ENCODE measurements at places on chromosomes 6 and 20.

DNA sequence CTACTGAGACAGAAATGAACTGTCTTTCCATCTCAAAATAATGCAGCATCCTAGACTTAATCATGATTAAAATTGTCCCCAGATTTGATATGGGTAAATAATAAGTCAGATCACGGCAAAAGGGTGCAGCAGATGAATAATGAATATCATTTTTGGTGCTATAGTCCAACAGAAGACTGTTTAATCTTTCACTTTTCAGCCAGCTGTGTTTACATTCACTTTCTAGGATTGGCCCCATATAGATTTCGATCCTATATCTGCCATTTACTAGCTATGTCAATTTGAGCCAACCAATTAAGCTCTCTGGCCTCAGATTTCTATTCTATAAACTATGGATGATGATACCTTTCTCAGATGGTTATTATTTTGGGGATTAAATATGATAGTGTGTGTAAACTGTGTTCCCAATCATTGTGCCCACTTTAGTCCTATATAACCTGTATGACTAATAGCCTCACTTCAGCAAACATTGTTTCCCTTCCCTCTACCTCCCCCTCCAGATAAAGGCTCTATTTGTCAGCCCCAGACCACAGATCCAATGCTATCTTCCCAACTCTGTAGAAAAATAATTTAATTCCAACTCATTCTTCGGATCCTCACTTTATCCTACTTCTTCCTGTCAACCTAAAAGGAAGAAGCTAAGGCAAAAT lies 53.6 kb upstream of the NT5E start:
- DNase-seq: no peak

DNA sequence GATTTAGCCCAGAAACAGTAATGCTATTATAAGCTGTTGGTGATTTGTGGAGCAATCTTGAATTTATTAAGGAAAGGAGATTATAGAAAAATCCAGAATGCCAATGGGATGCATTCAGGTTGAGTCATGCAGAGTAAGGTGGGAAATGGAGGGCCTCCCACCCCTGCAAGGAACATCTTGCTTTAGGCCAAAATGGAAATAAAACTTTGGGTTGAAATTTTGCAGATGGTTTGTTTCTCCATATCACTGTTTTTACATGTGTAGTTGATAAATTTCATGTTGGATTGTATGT lies 152.4 kb downstream of the BCAS1 start:
- DNase-seq: no peak

DNA sequence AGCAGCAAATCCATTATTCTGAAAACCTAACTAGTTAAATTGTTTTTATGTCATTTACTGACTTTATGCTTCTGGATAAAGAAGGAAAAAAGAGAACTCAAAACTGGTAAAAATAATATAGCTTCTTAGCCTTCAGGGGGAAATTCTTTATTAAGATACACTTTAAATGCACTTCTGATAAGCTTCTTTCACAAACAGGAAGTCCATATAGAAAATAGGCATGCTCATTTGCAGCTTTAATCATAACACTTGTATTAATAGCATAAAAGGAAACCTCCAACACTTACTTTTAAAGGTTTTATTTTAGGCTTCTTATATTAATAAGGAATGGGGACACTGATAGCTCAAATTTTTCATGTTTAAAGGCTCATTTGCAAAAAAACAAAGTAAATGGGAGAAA lies 538.0 kb upstream of the SLC35B3 start:
- DNase-seq: no peak

DNA sequence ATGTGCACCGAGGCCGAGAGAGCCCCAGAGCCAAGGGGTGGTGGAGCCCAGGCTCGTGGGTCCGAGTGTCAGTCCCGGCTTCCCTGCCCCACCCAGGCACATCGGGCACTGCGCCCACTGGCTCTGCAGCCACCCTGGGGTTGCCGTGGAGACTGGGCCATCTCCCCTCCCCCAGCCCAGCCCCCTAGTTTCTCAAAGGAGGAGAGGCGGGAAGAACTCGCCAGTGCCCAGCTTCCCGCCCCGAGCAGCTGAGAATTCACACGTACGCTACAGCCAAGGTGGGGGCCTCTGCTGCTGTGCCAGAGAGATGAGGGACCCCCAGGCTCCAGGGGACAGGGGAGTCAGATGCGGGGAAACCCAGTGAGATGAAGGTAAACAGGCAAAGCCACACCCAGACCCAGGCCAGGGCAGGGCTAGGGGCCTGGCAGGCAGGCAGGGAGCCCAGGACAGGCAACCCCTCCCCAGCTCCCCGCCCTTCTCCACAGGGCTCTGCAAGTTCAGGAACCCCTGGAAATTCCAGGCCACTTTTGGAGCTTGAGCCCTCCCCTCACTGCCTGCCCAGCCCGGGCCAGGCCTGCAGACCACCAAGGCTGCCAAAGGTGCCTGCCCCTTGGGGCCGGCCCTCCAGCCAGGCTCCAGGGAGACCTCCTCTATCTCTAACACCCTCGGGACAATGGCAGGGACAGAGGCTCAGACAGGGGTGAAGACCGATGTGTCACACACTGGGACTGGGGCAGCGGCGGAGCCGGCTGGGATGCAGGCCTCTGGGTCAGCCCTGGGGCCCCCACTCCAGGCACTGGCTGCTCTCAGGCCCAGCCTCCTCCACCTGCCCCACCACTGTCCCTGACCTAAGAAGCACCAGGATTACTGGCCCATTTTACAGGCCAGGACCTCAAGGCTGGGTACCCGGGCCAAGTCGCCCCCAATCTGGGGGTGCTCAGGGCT lies 6.0 kb downstream of the LAMA5 start:
- peak; percentile 74 for DNase-seq

DNA sequence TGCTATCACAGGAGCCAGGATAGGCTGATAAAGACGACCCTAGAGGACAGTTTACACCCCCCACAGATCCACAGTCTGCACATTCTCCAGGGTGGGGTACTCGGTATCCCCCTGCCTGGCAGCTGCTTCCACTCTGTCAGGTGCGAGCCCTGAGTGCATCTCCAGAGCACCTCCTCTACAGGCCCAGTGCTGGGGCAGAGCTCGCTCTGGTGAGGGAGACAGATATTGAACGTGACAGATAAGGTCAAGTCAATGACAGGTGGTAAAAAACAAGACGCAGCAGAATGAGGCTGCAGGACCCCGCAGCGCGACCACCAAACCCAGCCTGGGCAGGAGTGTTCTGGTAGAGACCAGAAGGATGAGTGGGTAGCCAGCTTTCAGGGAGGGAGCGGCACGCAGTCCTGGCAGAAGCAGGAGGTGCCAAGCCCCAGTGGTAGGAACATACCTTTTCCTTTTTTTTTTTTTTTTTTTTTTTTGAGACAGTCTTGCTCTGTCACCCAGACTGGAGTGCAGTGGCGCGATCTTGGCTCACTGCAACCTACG lies 12.4 kb upstream of the MYL9 start:
- no peak for DNase-seq

DNA sequence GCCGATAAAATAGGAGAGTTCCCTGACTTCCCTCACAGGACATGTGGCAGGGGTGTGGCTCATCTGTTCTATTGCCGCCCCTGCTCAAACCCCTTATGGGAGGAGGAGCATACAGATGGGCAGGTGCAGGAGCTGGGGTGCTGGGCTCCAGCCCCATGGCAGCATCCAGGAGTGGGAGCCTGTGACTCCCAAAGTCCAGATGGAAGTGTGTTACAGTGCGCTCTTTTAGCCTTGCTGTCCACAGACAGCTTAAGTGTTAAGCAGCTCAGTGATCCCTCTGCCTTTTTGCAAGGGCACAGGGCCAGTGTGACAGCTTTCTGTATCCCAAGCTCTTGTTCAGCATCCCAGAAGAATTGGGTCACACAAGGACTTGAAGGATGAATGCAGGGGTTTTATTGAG lies 212.3 kb upstream of the MYLIP start:
- DNase-seq: no peak

DNA sequence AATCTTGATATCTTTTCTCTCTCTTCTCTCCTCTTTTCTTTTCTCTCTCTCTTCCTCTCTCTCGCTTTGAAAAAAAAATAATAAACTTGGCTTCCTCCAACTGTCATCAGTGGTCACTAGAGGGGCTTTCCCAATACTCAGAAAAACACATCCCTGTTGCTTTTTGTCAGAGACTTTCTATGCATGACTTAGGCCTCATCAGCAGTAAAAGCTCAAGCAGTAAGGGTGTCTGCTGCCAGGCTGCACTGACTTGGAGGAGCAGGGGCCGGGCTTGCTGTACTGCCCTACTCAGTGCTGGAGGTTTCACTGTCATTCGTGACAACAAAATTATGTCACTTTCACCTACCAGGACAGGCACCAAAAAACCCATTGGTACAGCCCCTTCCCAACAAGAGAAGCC lies 272.0 kb downstream of the ADGB start:
- no peak for DNase-seq

DNA sequence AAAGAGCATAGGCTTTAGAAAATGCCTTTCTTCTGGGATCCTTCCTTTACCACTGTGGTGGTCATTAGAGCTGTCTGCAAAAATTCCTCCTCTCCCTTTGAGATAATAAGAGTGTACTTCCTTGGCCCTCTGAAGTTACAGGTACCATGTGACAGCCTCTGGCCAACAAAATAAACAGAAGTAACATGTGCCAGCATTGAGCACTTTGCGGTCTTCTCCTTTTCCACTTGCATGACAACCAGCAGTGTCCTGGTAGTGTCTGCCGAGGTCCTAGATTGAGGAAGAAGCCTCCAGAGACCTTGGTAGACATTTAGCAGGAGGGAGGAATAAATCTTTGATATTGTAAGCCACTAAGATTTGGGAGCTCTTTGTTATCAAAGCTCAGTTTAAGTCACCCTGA lies 87.5 kb upstream of the ARID1B start:
- DNase-seq: no peak

GRCh38 chr6:85096976-85097375 lies 332.6 kb upstream of the TBX18 start:
- DNase-seq: no peak

- DNase-seq: no peak
These were observed 10.1 kb upstream of the SMIM13 start for GRCh38 chr6:11083491-11083890.

DNA sequence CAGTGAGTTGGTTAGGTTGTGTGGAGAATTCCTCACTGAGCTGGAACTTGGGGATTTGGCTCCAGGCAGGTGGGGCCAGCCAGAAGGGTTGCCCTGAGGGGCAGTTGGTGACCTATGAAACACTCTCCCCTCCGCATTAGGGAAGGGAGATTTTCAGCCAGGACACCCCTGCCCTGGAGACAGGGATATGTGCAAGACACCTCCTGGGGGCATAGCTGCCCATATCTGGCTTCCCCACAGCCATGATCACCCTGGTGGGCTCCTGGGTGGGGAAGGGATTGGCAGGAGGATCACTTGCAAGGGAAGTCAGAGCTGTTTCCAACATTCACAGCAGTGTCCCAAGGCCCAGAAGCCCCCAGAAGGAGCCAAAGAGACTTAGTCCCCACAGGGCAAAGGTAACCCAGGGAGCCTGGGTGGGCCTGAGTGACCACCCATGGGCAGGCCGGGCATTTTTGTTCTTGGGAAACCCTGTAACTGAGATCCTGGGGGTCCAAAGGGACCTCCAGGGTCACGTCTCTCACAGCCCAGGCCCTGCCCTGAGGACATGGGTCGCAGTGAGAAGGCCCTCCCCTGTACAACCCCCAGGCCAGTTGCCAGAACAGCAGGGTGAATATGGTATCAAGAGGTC lies 145.8 kb downstream of the MRPL14 start:
- no peak for DNase-seq

DNA sequence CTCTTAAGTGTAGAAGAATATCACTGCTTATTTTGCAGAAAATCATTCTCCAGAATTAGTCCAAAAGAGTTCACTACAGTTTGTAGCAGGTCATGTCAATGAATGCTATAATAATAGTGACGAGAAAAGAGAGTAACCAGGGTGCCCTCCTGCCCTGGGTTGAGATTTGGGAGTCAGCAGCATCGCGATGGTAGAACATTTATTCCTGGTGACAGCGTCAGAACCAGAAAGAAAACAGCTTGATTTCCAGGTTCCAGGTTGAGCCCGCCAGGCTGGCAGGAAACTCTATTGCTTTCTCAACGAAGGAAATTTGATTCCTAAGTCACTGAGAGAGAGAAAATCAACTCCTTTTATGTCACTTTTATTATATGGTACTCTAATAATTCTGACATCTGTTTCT lies 550.3 kb downstream of the QKI start:
- no peak for DNase-seq

DNA sequence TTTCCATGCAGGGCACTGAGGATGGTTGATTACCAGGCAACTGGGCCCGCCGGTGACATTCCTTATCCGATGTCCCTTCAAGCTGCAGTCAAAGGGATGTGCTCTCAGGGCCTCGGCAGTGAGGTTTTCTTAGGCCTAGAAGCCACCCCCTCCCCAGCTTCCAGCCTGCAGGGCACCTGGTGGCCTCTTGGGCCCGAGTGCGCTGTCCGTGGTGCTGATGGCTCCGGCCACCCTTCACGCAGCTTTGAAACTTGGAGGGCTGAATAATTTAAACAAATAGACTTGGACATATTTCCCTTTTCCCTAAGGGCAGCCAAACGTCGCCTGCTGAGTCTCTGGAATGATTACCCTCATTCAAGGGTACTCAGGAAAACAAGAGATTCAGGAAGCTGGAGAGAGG lies 8.9 kb upstream of the MLN start:
- DNase-seq: no peak

GRCh38 chr6:87729965-87730719 lies 28.1 kb upstream of the AKIRIN2 start:
- DNase-seq: no peak

GRCh38 chr6:125165256-125165655 lies 11.7 kb downstream of the TPD52L1 start:
- DNase-seq: no peak

DNA sequence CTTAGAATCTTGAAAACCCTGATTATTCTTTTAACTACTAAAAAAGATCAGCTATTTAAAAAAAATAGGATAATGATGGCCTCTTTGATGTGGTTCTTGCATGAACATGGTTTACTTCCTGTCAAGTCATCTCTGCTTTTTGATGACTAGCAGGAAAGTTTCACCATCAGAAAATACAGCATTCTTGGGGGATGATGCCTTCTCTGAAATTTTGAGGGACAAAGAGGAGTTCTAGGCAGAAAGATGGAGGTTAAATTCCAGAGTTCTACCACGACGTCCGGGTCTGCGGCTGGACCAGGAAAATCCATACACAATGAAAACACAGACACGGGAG lies 130.4 kb downstream of the OLIG3 start:
- no peak for DNase-seq

DNA sequence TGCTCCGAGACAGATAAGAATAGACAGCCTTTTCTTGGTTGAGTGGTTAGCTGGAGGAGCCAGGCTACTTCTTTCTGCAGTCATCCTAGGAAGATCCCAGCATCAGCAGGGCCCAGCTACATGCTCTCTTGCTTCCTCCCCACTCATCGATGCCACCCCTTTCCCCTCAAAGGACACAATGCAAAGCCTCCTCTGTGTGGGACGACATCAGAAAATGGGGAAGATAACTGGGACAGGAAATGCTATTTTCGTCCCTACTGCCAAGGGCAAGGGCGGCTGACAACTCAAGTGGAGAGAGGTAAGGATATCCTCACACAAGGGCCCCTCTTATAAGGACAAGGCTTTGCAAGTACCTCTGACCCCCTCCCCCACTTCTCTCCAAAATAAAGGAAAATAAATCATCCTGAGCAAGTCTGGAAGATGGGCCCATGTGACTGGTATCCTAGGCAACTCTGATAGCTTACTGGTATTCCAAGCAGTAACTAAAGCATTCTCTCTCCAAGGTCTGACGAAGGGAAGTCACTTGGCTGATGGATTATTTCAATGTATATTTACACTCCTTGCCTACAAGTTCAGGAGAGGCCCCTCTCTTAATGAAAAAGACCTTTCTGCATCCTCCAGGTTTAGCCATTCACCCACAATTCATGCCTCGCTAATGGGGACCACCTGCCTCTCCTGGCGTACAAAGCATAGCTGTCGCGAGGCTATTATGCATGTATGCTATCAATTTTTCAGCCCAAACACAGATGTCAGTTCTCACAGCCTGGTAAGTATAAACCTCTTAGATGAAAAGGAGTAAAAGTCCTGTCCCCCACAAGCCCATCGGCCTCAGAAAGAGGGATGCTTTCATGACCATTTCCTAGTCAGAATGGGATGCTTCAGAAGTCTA lies 11.3 kb downstream of the ELMO2 start:
- no peak for DNase-seq

All from SW480 (cell line).